Vein endothelial cell (primary cell): ENCODE measurements at places on chromosomes 2 and 18. TPM values are rescaled to one million over a fixed set of nuclear protein-coding genes. Genes with fewer than 3 reads are reported as not detected.

CHRNG gene
- not detected in 2 replicates for total RNA-seq

SPTBN1 gene
- total RNA-seq: 490 and 568 TPM in 2 replicates

DTNA gene
- 7.5 and 9.0 TPM in 2 replicates for total RNA-seq

SLC5A7 gene
- total RNA-seq: not detected in 2 replicates

VWA3B gene
- not detected in 2 replicates for total RNA-seq

GALNT14 gene
- total RNA-seq: 0.57 TPM in 1 of 2 replicates, not detected in the other

CCDC148 gene
- total RNA-seq: 0.33 and 0.48 TPM in 2 replicates

SDC1 gene
- total RNA-seq: 3.9 and 5.9 TPM in 2 replicates

ERICH2 gene
- total RNA-seq: not detected in 2 replicates

TUBA3D gene
- total RNA-seq: not detected in 2 replicates

PTPN4 gene
- 33.9 and 34.6 TPM in 2 replicates for total RNA-seq

GKN1 gene
- not detected in 2 replicates for total RNA-seq

CNDP1 gene
- not detected in 2 replicates for total RNA-seq

EIF4E2 gene
- total RNA-seq: 97.3 and 100 TPM in 2 replicates

ACMSD gene
- total RNA-seq: not detected in 2 replicates

C1QL2 gene
- not detected in 2 replicates for total RNA-seq

GAL3ST2 gene
- total RNA-seq: not detected in 2 replicates

KRTCAP3 gene
- total RNA-seq: not detected in 2 replicates

PJVK gene
- 0.67 and 0.98 TPM in 2 replicates for total RNA-seq

KHK gene
- total RNA-seq: 0.98 and 2.6 TPM in 2 replicates

GPR45 gene
- total RNA-seq: not detected in 2 replicates

KLF11 gene
- 9.2 and 13.1 TPM in 2 replicates for total RNA-seq

ARHGAP28 gene
- 18.9 and 25.6 TPM in 2 replicates for total RNA-seq

CASP10 gene
- total RNA-seq: 45.1 and 56.7 TPM in 2 replicates

NFU1 gene
- 37.7 and 39.5 TPM in 2 replicates for total RNA-seq

PSTPIP2 gene
- total RNA-seq: 5.3 and 5.6 TPM in 2 replicates

IL1A gene
- total RNA-seq: 0.33 and 0.57 TPM in 2 replicates

RAB17 gene
- total RNA-seq: 2.3 and 9.5 TPM in 2 replicates

ACP1 gene
- total RNA-seq: 93.1 and 94.4 TPM in 2 replicates

ONECUT2 gene
- under 0.01 TPM in 2 replicates for total RNA-seq

PAX3 gene
- not detected in 2 replicates for total RNA-seq

AGAP1 gene
- 8.8 and 13.2 TPM in 2 replicates for total RNA-seq

CFAP65 gene
- not detected in 2 replicates for total RNA-seq
